ENCODE measurements at places on chromosomes 2 and 18.

- no peak for DNase-seq
These were observed 105.3 kb downstream of the HDAC4 start for GRCh38 chr2:239295377-239296019.

- DNase-seq, result no peak
These were observed 1.4 kb downstream of the PSME4 start for GRCh38 chr2:53969285-53969967.

DNA sequence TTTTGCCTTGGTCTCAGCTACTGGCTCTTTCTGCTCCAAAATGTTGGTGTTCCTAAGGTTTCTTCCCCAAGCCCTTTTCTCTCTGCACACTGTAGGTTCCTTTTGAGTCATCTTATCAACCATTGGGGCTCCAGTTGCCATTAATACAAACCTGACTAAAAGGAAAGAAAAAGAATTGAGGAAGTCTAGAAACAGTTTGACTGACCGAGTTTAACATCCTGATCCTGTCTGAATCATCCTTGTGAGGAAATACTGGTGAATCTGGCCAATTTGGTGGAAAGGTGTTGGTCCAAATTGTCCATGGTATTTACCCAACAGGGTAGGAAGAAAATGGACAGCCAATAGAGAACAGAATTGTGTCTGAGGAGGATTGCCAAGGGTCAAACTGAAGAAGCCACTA lies 38.3 kb downstream of the CRYGD start:
- DNase-seq, result no peak

DNA sequence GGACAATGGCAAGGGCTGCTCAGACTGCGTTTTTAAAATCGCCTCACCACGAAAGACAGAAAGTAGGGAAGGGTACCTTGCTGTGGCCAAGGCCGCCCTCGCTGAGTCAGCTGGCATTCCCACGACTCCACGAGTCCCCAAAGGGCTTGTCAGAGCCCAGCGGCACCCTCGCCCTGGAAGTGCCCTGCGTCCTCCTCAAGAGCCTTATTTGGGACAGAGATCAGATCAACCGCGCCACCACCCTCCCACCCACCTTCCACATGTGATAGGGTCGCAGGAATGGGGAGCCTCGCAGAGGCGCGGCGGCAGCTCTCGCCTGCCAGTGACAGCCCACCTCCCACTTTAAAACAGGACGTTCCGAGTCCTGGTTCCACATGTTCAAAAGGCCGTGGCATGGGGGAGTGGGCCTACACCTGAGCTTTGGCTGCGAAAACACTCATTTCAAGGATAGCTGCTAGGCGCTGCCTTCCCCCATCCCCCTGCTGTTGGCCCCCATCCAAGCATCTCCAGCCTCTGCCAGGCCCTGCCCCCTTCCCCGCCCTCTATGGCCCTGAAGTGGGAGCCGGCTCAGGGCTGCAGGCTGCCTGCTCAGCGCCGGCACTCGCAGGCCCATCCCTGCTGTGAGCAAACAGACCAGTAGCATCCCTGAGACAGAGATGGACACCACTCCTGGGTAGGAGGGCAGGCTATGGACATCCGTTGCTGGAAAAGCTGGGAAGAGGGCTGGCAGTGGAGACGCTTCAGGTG lies 38.1 kb upstream of the ARHGEF4 start:
- DNase-seq, result no peak

- DNase-seq, result no peak
These were observed at the start of gene NEUROD1 for GRCh38 chr2:181680055-181680936. NEUROD1 (minus strand) TSS chr2:181680517; CDS start chr2:181678860, 1,657 bp downstream.

GRCh38 chr2:156800065-156800653 lies 364.0 kb downstream of the GPD2 start:
- DNase-seq, result no peak

DNA sequence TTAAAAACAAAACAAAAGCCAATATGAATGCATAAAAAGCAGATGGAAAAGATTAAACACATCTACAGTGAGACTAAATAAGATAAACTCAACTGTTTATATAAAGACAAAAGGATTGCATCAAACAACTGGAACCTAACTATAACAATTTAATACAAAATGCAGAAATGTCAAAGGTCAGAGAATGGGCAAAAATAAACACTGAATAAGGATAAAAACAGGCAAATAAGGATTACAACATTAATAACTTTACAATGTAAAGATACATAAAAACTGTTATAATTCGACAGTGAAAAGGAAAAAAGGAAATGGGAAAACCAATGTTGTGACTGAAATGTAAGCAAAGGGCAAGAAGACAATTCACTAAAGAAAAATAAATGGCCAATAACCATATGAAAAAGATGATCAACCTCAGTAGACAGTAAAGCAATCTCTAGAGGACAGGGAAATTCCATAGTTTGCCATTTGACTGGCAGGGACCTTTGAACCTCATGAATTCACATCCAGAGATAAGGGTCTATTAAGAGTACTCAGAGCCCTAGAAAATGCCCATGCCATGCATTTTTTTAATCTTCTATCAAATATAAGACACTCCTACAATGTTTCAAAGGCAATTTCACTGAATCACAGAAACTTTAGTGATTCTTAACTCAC lies 83.7 kb downstream of the TMEM131 start:
- no peak for DNase-seq

- no peak for DNase-seq
These were observed 38.9 kb upstream of the RALBP1 start for GRCh38 chr18:9436206-9436929.

- DNase-seq, result no peak
These were observed 45.7 kb downstream of the CCDC85A start for GRCh38 chr2:56229397-56230060.

DNA sequence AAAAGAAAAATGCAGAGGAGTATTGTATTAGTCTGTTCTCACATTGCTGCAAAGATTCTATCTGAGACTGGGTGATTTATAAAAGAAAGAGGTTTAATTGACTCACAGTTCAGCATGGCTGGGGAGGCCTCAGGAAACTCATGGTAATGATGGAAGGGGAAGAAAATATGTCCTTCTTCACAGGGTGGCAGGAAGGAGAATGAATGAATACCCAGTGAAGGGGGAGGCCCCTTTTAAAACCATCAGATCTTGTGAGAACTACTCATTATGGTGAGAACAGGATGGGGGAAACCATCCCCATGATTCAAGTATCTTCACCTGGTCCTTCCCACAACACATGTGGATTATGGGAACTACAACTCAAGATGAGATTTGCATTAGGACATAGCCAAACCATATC lies 9.1 kb upstream of the PLCL1 start:
- no peak for DNase-seq

DNA sequence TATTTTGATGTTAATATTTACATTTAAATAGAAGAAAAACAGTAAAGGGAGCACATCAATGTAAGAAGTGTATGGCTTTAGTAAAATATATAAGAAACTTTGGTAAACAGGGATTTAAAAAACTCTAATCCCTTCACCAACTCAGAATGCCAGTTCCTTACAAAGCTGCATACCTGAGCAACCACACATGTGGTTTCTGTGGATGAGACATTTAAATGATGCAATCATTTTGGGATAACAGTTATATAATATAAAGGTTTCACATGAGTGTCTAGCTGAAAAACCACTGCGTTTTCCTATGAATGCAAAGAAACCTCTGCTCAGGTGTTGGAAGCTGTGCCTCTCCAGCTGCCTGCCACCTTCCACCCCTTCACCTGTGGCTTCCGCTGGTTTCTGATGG lies 209.1 kb upstream of the REV1 start:
- no peak for DNase-seq

- no peak for DNase-seq
These were observed 6.3 kb downstream of the DNPEP start for GRCh38 chr2:219381448-219381847.

DNA sequence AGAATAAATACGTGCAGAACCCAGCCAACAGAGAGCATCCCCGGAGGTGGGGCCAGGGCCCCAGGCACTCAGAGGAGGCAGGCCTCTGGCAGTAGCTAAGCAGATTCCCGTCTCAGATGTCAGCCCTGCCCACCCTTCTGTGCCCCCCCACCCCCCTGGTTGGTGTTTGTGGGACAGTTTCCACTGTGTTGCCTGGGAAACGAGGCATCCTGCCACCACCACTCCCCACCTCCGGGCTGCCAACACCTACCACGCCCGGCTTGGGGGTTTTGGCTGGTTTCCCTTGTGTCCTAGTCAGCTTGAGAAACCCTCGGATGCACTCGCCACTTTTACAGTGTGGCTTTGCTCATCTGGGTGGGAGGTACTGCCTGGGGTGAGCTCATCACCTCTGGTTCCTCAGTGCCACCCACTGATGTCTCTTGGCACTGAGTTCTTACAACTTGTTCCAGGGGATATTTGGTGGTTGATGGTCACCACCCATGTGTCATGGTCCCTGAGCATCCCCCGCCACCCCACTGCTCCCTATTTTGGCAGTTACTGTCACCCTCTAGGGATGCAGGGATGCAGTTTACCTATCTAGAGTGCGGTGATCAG lies 72.4 kb upstream of the YWHAQ start:
- no peak for DNase-seq

- DNase-seq, result no peak
These were observed 681.0 kb upstream of the LRRTM4 start for GRCh38 chr2:78202986-78203670.

DNA sequence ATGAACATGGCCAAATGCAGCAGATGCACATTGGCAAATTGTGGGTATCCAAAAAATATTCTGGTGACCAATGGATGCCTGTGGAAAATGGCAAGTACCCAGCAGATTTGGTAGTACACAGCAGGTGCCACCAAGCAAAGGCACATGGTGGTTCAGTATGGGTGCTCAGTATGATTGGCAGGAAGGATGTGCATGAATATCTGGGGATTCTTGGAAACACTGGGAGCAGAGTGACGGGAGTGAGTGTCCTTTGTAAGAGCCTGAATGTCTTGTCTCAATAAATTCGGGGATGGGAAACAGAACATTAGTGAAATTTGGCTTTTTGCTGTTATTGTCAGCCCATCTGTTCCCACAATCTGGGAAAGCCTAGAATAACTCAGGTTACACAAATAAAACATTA lies 36.8 kb upstream of the ACADL start:
- no peak for DNase-seq

GRCh38 chr18:5142131-5142530 lies 54.9 kb downstream of the AKAIN1 start:
- no peak for DNase-seq

GRCh38 chr2:186503827-186504606 lies 18.0 kb downstream of the ZC3H15 start:
- no peak for DNase-seq

- peak; percentile 82 for DNase-seq
These were observed 16.1 kb downstream of the TGIF1 start for GRCh38 chr18:3466045-3466444.

GRCh38 chr2:233270366-233270765 lies 18.9 kb downstream of the ATG16L1 start:
- no peak for DNase-seq

DNA sequence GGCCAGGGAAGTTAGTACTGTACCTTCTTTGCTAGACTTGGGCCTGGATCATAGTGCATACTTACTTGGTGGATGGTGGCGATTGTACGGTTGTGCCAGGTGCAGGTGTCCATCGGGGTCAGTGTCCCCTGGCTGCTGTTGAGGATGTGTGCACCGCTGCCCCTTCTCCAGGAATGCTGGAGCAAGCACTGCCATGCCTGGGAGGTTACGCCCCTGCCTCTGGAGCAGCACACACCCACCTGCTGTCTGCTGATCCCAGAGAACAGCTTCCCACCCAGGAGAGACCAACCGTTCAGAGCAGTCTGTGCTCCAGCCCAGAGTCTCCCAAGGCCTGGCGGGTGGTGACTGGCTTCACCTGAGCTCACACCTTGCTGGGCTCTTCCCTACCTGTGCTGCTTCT lies 286.8 kb upstream of the HS6ST1 start:
- no peak for DNase-seq

- no peak for DNase-seq
These were observed 87.3 kb upstream of the NCKAP5 start for GRCh38 chr2:133655610-133656009.

DNA sequence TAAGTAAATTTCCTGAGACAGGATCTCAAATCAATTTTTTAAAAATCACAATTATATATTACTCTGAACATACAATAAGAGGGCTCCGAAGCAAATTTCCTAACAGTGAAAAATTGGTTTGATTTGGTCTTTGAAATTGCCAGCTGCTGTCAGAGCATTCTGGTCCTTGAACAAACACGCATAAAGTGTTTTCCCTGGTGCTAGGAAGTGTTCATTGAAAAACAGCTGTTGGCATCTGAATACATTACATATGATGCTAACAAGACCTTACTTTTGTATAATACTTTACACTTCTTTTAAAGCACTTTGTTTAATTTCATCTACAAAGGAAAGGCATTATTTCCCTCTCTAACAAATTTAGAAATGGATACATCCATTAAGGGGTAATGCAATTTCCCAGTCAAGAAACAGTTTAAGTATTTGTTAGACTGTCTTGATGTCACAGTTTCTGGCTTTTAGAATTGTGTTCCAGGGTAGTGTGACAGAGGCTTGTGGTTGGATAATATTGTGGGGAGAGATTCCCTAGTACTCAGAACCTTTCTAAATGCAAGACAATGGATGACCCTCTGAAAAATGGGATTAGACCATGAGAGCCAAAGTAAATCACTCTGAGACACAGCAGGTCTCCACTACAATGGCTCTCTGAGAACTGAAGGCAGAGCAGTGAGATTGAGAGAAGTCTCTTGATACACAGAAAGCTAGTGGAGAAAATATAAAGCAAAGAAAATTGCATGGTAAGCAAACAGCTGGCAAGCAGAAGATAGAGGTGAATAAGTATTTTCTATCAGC lies 299.0 kb downstream of the TRIB2 start:
- no peak for DNase-seq

DNA sequence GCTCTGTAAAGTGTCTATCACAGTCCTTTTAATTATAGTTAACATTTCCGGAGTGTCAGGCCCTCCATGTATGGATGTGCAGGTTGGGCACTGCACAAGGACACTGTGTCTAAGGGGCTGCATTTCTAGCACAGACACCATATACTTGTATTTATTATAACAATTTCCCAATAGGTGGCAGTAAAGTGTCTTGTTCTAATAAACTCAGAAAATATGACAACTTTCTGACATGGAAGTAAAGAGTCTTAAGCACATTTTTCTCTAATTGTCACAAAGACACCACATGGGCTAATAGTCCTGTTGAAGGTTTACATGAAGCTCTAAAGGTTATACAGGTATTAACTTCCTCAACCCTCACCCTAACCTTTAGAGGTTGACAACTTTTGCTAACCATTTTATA lies 156.6 kb downstream of the DYSF start:
- no peak for DNase-seq

DNA sequence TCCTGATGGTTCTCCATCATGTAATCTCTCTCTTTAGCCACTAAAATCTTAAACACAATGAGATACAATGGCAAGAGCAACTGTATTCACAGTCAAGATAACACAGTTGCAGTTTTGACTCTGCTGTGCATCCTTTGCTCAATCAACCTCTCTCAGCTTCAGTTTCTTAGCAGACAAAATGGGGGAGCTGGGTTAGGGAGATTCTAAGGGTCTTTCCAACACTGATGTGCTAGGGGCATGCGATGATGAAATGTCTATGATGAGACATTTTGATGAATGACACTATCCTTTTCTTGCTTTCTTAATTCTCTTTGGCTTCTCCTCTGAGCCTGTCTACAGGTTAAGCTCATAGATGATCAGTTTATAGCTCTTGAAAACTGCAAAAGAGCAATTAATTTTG lies 1.1 kb downstream of the SERPINB10 start:
- no peak for DNase-seq

Measured in non-pigmented ciliary epithelial cell (primary cell).